Right forelimb (tissue), 1 donor: ENCODE measurements at places on chromosomes 2 and 18.

DNA sequence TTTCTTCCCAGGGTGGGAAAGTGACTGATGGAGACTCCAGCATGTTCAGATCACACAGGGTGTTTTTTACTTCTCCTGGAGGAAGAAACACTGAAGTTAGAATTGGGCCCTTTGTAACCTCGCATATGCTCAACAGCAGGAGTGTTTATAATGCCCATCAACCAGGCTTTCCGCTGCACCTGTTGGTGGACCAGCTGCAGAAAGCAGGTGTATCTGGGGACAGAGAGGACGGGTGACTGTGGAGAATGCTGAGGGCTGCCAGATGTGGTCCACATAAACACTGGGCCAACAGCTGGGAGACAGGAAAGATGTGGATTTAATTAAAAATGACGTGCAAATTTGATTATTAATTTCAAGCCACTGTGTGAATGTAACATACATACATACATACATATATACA, 335.5 kb upstream of the SPRED2 start:
- no peak for DNase-seq

- DNase-seq, result peak; percentile 38
Measured at GRCh38 chr2:85605406-85606115, 3.1 kb upstream of the TMEM150A start.

GRCh38 chr18:54129448-54130067, 94.9 kb downstream of the MBD2 start:
- no peak for DNase-seq

DNA sequence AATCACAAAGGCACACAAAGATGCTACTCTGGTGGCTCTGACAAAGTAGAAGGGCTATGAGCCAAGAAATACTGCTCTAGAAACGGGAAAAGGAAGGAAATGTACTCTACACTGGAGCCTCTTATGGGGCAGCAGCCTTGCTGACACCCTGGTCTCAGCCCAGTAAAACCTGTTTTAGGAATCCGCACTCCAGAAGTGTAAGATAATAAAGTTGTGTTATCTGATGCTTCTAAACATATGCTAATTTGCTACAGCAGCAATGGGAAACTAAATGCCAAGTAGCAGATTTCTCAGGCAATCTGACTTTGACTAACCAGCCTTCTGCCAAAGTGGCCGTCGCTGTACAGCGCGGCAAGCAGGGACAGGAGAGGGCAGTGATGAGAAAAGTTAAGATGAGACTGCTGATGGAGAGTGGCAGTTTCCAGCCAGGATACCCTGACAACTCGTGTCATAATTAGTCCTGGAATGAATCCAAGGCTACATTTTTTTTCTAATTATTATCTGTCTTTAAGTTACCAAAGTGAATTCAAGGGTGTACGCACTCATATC, 99.0 kb downstream of the NETO1 start:
- DNase-seq, result no peak

DNA sequence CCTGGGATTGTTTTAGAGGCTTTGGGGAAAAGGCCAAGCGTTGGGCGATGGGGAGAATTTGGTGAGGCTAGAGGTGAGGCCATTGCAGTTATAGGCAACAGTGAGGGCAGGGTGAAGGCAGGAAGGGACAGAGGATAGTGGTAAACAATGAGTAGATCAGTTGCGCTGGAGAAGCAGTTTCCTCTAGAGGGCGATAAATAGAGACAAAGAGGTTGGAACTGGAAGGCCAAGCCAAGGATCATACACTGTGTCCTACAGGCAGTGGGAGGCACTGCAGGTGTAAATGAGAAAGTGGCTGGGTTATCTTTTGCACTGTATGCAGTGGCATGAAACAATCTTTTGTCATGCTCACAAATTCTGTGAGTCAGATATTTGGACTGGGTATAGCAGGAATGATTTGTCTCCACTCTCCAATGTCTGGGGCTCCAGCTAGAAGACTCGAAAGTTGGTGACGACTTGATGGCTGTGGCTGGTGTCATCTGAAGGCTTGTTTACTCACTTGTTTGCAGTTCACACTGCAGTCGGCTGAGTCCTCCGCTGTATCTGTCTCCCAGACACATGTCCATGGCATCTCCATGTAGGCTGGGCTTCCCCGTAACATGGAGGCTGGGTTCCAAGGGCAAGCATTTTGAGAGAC, 82.1 kb downstream of the TNP1 start:
- DNase-seq, result no peak

DNA sequence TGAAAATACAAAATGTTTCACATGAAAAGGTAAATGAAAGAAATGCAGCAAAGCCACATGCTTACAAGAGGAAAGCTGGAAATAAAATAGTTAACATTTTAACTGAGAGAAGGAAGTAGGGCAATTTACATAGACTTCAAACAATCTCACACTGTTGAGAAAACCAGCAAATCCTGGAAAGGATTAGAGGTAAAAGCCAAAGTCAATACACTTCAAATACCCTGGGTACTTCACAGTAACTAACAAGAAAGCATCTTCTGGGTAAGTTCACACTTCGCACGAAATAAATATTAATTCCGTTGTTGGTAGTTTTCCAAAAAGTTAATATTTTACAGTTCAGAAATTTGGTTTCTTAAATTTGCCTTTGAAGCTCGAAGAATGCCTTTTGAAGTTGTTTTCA, 3.5 kb upstream of the ERICH2 start:
- DNase-seq, result no peak

DNA sequence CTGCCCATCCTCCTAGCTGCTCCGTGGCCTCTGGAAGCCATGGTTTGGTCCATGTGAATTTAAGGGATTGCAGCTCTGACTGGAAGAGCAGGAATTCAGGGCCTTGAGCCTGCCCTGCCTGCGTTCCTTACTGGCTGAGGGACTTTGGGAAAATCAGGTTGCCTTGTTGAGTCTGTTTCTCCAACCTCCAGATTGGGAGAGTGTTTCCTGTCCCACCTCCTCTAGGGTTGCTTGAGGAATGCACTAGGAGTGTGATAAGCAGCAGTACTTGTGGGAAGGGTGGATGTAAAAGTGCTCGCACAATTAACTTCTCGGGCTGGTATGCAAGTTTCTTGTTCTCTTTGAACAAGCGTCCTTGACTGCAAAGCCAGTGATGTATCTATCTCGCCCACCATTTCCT, 84.4 kb upstream of the YWHAQ start:
- no peak for DNase-seq

DNA sequence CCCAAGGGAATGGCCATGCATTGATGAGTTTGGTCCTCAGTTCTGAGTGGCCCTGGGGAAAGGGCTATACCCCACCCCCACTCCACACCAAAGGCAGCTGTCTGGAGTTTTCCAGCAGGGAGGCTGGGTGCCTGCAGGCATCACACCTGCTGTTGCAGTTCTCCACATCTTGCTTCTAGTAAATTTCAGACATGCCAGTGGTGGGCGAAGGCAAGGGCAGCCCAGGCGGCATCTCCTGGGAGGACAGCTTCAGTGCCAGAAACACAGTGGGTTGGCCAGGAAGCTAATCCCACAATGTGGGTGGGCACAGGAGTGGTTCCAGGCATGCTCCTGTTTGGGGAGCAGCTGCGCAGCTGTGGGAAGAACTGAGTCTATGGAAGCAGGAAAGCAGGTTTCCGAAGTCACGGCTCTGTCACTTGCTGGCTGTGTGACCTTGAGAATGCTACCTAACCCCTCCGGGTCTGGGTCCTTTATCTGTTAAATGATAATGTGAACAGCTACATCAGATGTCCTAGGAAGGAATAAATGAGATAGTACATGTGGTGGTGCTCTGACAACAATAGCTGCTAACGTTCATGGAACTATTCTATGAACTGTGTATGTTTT, 84.6 kb upstream of the SPTBN1 start:
- peak; percentile 60 for DNase-seq

DNA sequence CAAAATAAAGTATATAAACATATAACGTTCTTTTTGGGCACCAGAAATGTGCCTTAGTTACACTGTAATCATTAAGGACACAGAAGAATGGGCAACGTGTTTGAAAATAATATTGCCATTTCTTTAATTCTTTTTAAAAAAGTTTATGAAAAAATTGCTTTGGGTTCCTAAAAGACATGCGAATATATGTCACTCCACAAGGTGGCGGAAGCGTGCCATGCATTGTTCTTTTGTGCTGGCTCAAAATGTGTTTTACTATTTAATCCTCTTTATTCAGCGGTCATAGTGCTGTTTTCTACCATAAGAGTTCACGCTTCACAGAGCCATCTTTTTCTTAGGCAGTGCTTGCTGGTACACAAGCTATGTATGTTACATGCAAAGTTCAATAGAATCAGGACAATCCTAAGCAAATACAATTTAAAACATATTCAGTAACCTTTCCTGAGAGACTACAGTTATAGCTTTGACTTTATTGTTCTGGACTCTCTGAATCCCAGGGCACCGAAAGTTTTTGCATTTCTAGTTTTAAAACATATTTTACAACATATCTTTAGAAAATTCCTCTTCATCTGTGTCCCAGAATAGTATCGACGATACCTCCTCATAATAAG, 147.8 kb upstream of the ERBB4 start:
- peak; percentile 81 for DNase-seq

GRCh38 chr2:44285174-44285573, 9.9 kb downstream of the SLC3A1 start:
- DNase-seq, result no peak

GRCh38 chr2:226836548-226836885, 663 bp downstream of the RHBDD1 start:
- no peak for DNase-seq

DNA sequence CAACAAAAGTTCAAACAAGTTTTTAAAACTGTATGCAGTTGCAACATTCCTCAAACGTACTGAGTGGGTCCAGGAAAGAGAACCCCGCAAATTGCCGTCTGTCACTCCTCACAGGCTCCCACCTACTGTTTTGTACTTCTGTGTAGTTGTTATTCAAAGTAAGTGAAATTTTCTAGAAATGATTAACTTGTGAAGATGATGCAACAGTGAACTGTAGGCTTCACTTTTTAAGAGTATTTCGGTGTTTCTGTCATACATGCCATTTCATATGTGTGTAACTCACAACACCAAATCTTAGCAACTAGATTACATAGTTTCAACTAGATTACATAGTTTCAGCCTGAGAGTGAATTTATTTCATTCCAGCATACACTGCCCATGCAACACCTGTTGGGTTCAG, 226.0 kb upstream of the TANK start:
- no peak for DNase-seq

DNA sequence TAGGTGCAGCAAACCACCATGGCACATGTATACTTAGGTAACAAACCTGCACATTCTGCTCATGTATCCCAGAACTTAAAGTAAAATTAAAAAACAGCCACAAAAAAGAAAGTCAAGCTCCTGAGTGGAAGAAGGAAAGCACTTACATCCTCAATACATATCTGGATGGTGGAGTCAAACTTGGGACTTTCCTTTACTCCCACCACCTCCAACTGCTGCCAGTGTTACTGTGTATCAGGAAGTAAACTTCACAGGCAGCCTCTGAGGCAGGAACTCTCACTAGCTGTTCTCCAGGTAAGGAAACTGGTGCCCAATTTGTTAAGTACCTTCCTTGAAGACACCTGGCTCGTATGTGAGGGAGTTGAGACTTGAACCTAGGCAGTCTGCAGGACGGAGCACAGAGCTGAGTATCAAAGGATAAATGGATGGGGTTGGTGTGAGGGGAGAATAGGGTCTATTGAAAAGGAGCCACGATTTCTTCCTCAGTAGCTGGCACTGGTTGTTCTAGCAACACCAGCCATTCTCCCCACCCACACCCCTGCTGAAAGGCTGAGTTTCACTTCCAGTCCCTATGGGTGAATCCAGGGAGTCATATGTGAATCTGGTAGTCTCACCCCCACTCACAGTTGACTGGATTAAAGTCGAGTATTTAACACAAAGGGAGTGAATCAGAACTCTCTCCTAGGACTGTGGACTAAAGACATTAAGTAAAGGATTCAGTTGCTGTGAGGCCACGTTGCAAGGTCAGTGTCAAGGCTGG, 50.0 kb upstream of the GPR39 start:
- no peak for DNase-seq

GRCh38 chr18:48732767-48733424, 194.1 kb downstream of the CTIF start:
- DNase-seq, result no peak
